AG10803 (cell line): ENCODE measurements at places on chromosomes 5 and 9.

GRCh38 chr5:175253597-175253996 lies 190.4 kb downstream of the DRD1 start:
- no peak for DNase-seq

DNA sequence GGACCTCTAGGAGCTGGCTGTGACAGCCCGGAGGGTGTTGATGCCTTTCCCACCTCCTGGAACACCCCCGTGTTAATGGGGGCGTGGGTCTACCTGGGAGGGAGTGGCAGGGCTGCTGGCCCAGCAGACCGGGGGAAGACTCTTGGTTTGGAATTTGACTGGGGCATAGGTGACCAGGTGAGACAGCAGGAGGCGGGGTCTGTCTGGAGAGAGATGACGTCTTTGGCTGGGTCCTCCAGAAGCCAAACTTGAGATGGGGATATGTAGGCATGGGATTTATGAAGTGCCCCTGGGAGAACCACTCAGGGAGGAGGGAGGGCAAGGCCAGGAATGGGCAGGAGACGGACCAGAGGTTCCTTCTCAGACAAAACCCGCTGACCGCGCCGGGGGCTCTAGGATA lies 42.6 kb downstream of the NEK6 start:
- no peak for DNase-seq

DNA sequence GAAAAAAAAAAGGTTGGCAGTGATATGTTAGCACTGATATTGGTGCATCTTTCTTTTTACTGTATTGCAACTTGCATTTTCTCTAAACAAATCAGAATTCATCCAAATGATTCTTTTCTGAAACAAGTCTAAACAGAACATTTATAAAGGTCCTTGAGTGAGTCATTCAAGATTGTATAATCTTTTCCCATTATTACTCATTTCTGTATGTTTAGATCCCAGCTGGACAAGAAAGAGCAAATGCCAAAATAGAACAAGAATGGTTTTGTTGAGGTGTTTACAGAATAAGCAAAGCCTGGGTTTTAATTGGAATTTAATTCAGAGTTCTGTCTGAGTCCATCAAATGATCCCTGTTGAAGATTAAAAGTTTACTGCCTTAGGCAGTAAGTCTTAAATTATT lies 112.3 kb downstream of the VCAN start:
- DNase-seq: peak; percentile 48

- DNase-seq: no peak
Measured at GRCh38 chr9:16003785-16004184, 450.9 kb downstream of the CCDC171 start.

- DNase-seq: peak; percentile 98
Measured at GRCh38 chr9:107711542-107711941, 222.0 kb upstream of the KLF4 start.

DNA sequence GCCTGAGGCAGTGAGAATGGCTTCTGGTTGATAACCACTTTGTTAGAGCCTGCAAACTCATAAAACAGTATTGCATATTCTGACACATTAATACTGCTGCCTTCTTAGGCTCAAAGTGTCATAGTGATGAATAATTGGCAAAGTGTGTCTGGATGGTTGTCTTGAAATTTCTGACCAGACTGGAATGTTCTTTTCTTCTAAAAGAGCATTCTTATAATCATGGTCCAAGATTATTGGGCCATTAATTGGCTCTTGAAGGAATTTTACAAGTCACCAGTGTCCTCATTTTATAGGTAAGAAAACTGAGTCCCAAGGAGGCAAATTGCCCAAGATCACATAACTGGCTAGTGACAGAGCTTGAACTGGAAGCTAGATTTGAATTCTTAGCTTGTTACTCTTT lies 111.7 kb downstream of the PCSK1 start:
- peak; percentile 86 for DNase-seq

GRCh38 chr5:40983781-40984180 lies 74.5 kb downstream of the C7 start:
- DNase-seq: no peak

GRCh38 chr5:35857606-35858205 lies 1.0 kb downstream of the IL7R start:
- DNase-seq: peak; percentile 87

GRCh38 chr9:97237311-97237786 lies 70.1 kb upstream of the CCDC180 start:
- no peak for DNase-seq

DNA sequence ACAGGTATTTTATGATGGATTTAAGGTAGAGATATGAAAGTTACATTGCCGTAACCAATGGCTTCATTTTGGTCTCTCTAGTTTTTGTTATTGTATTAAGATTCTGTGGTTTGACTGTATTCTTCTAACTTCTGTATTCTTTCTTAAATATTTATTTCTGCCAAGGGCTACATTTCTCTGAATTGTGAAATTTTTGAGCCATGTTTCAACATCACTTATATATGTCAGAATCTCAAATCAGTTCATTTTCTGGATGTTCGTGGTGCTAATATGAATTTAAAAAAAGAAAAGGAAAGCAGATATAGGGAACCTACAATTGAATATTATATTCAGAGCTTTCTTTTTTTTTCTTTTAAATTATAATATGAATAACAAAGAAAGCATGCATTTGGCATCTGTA lies 142.7 kb downstream of the ANXA1 start:
- DNase-seq: no peak

DNA sequence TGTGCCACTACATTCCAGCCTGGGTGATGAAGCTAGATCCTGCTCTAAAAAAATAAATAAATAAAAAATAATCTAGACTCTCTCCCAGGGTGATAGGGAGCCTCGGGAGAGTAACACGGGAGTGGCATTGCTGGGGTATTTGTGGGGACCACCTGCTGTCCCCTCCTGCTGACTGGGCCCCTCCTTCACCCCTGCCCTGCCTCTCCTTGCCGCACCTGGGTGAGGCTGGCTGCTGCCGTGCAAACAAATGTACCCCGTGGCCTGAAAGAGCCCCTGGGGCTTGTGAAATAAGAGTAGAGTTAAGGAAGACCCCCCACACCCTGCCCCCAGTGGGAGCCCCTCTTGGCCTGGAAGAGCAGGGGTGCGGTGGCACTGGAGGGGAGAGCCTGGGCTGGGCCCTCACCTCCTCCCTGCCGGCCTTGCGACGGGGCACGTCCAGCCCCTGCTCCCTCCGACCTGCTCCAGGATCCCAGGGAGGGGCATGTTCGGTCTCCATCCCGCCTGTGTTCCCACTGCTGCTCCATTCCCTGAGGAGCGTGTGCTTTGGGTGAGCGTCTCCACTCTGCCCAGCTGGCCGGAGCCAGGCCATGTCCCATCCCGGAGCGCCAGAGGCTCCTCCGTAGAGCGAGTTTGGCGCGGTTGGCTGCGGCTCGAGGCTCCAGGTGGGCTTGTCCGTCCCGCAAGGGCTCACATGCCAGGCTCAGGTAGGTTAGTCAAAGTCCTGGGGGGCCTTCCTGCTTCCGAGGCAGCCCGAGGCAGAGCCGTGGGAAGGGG lies 75.0 kb upstream of the RNU6ATAC start:
- no peak for DNase-seq

- DNase-seq: no peak
Measured at GRCh38 chr5:176697267-176697933, 50.1 kb downstream of the TSPAN17 start.

- no peak for DNase-seq
Measured at GRCh38 chr5:34916518-34916917, 1.0 kb downstream of the BRIX1 start.

DNA sequence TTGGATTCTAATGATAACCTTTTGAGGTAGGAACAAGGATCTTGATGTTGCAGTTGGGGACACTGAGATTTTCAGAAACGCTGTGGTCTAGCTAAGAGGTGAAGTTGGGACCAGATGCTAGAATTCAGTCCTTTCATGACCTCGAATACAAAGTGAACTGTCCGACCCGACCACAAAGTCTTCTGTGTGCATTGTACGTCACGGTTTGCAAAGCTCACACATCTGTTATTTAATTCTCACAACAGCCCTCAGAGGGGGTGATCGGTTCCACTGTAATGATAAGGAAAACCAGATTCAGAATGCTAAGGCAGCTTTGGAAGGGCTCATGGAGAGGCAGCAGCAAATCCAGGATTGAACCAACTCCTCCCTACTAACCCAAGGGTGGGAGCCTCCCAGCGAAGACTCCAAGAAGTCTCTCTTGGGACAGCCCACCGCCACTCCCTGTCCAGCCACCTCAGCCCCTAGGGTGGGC lies 16.6 kb upstream of the KIF12 start:
- no peak for DNase-seq

- DNase-seq: peak; percentile 54
Measured at GRCh38 chr5:168114444-168115017, 176.9 kb upstream of the WWC1 start.

- DNase-seq: no peak
Measured at GRCh38 chr9:127319366-127320114, 55.0 kb downstream of the GARNL3 start.

DNA sequence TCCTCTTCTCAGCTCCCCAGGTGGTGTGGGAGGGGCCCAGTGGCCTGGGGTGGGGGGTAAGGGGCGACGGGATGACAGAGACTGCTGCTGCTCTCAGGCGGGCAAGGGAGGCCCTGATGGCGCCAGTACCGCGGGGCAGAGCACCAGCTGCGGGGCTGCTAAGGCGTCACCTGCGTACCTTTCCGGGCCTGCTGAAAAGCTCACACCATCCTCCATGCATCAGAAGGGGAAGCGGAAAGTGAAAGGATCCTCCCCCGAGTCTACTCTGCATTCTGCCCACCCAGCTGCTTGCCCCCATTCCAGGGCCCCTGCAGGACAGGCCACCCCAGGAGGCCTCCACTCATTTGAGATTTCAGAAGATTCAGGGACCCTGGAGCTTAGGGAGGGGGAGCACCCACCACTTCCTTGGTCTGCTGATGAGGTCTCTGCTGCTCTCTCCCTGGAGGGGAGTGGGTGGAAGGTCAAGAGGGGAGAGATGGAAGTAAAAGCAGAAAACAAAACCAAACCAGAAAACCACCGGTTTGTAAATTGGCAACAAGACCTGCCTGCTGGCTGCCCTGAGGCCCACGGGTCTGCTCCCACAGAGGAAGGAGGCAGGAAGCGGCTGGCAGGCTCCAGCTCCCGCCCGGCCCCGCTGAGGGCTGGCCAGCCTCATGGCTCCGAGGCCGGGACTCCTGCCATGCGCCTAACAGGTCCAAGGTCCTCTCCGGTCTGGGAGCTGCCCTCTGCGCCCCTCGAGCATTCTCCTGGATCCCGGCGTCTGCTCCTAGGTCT lies 33.6 kb downstream of the PRRT1B start:
- no peak for DNase-seq

GRCh38 chr5:78242001-78242400 lies 52.5 kb downstream of the AP3B1 start:
- DNase-seq: peak; percentile 38

DNA sequence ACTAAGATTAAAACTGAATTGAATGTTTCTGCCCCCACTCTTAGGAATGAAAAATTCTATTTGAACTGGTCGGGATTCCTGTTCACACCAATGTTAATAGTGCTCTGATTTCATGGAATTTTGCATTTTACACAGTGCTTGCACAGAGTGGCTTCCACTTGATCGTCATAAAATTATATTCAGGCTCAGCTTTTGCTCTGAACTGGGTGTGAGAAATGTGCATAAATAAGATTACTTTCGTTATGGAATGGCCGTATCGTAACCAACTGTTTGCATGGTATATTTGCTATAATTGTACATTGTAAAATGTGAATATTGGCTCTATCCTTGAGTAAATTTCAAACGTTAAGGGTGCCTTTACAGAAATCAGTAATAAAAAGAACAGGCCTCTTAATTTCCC lies 240.9 kb downstream of the RFK start:
- no peak for DNase-seq

GRCh38 chr5:14199902-14200301 lies 56.8 kb downstream of the TRIO start:
- DNase-seq: peak; percentile 51

- DNase-seq: no peak
Measured at GRCh38 chr9:89722712-89723111, 117.9 kb downstream of the GADD45G start.

DNA sequence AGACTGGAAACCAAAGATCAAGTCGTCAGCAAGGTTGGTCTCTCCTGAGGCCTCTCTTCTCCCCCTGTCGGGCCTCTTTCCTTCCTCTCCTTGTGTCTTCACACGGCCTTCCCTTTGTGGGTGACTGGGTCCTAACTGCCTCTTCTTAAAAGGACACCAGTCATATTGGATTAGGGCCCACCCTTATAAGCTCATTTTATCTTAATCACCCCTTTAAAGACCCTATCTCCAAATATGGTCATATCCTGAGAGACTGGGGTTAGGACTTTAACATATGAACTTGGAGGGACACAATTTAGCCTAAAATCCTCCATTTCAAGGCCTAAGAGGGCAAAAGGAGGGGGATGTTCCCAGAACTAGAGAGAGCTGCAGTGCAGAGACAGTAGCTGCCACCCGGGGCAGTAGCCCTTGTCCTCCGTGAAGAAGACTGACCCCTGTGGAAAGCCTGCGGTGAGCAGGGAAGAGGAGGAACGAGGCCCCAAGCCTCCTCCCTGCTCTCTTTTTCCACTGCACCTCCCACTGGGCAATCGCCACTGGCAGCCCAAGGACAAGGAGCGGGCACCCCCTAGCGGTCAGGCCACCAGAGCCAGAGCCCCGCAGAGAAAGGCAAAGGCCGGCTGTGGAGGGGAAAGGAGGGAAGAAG lies 34.9 kb downstream of the CFAP90 start:
- DNase-seq: peak; percentile 53

DNA sequence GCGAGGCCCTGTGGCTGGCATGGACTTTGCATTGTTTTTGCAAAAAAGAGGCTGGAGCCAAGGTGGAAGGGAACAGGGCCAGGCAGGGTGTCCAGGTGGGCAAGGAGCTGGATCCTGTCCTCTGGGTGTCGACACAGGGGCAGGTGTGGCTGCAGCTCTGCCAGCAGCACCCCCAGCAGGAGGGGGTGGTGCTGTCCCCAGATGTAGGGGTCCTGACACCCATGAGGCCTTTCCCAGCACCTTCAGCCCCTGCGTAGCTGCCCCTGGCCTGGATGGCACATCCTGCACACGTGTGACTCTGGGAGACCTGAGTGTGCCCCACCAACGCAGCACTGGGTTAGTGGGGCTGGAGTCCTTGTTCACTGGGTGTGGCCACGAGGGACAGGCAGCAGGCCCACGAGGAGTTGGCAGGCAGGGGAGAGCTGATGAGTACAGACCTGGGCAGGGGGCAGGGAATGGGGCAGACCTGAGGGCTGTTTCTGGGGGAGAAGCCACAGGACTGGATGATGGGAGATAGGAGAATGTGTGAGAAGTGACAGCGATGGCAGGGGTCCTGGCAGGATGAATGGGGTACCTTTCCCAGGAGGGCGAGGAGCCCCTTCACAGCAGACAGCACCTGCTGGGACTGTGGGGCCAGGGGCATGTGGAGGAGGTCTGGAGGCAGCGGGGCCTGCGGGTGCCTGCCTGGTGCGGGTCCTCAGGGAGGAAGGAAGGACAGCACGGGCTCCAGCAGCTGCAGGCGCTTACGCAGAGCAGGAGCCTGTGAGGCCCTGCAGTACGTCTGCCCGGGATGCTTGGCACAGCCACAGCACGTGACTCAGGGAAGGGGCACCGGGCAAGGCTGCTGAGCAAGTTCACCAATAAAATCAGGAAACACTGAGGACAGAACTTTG lies 3.6 kb upstream of the RASGEF1C start:
- DNase-seq: no peak

- peak; percentile 83 for DNase-seq
Measured at GRCh38 chr9:16191691-16192402, 639.0 kb downstream of the CCDC171 start.
